Activated CD8-positive, alpha-beta T cell treated with anti-CD3 and anti-CD28 coated beads for 36 hours (primary cell): ENCODE measurements at places on chromosomes 5 and 9.

DNA sequence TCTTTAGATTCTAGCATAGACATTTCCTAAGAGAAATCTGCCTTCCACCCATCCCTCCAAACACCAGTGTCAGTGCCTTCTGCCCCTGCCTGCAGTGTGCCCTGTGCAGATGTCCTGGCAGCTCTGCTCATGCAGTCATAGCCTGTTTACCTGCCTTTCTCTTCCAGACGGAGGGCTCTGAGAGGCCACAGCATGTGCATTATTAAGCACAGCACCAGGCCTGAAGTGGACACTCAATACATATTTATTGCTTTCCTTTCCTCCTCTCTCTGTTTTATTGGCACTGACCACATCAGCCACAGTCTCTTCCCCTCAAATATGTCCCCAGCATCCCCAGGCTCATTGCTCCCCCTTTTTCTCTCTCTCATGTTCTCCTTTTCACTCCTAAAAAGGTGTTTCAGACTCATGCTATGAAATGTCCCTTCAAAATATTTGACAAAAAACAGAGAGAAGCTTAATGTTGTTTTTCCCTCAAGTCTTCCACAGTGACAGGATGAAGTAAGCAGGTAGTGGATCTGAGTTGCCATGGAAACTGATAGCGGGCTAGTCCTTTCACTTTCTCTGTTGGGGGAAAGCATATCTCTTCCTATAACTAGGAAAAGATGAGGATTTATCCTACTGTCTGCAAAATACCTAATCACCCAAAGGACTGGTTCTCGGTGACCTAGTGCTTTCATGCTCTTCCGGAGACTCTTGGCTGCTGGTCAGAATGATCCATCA, 100.9 kb downstream of the ATP10B start:
- no peak for DNase-seq

DNA sequence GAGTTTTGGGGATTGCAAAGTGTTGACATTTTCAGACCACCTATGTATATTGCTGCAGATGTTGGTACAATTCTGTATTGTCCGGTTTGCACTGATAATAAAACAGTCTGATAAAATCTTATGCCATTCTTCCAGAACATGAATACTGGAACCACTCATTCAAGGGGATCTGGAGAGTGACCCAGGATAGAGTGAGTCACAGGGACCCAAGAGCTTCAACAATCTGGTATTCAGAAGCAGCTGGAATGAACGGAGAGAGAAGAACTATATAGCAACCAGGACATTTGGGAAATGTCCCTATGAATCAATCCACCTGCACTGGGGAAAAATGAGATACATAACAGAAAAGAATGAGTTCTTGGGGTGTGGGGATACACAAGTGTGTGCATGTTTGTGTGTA, 73.3 kb downstream of the SH3TC2 start:
- DNase-seq = no peak

- DNase-seq = no peak
These were observed 37.7 kb upstream of the PCSK1 start for GRCh38 chr5:96470785-96471184.

DNA sequence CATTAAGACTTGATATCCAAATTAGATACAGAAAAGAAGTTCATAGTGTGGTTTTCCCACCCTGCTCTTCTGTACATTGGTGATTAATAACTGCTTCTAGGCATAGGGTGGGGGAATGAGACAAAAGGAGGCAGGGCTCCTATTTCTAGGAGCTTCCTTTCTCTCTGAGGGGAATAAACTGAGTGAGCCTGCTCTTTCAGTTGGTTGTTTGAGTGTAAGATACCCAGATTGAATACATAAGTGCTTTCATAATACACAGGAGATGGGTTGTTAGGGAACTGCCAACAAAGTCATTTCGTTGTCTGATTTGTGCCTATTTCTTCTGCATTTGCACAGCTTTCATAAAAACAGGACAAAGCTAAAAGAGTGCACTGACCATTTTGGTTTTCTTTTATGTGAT, 48.9 kb upstream of the TTC23L start:
- DNase-seq = no peak

- DNase-seq = peak; percentile 95
These were observed at the start of gene PSAT1 for GRCh38 chr9:78296893-78297671. PSAT1 (plus strand) TSS chr9:78297125; CDS start chr9:78297211, 86 bp downstream.

GRCh38 chr5:97751540-97751939, 568.5 kb upstream of the RIOK2 start:
- DNase-seq = no peak

DNA sequence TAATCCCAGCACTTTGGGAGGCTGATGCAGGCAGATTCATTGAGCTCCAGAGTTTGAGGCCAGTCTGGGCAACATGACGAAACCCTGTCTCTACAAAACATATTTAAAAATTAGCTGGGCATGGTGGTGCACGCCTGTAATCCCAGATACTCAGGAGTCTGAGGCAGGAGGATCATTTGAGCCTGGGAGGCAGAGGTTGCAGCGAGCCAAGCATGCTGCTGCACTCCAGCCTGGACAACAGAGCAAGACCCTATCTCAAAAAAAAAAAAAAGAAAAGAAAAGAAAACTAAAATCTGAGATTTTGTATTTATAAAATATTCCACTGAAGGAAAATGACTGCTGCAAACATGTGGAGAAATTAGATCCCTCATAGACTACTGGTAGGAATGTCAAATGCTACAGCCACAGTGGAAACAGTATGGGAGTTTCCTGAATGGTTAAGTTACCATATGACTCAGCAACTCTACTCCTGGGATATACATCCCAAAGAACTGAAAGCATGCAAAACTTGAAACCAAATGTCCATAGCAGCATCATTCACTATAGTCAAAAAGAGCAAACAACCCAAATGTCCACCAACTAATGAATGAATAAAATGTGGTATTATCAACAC, 106.1 kb downstream of the UBAP2 start:
- DNase-seq = no peak

- DNase-seq = no peak
These were observed 47.9 kb downstream of the STOM start for GRCh38 chr9:121322037-121322736.

DNA sequence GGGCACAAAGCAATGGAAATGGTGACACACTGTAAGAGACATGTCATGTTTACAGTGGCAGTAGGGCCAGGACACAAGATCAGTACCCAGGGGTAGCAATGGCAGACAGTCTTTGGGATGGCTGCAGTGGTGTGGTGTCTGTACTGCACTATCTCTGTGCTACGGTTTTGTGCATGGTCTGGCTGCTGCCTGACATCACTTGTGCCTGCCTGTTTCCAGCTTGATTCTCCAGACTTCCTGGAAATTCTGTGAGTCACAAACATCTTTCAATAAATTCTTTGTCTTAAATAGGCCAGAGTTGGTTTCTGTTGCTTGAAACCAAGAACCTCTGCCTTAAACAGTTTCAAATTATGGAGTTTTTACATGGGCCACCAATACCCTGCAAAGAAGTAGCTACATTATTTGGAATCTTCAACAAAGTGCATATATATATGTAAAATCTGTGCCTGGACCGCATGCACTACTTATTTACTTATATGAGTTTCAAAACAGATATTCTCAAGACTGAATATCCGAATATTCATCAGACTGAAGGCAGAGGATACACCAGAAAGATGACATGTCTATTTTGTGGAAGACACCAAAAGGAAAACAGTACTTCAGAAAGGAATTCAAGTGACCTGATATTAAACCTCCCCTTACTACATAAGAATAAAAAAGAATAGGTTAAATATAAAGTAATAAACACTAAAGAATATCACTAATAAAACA, 188.1 kb downstream of the RFX3 start:
- peak; percentile 46 for DNase-seq

- no peak for DNase-seq
These were observed 632 bp upstream of the SPINK13 start for GRCh38 chr5:148267962-148268361.
